ENCODE measurements at places on chromosomes 2 and 18.

- H3K27ac ChIP-seq = no peak overlapping the region
- DNase-seq = no peak
- no peaks in the 10 kb centered on the region for H3K4me1 ChIP-seq
- no peak overlapping the region for H3K4me3 ChIP-seq
- peaks cover 23% of the 10 kb centered on the region for H3K27me3 ChIP-seq
These were observed 35.4 kb downstream of the INSIG2 start for GRCh38 chr2:118123561-118124232.

DNA sequence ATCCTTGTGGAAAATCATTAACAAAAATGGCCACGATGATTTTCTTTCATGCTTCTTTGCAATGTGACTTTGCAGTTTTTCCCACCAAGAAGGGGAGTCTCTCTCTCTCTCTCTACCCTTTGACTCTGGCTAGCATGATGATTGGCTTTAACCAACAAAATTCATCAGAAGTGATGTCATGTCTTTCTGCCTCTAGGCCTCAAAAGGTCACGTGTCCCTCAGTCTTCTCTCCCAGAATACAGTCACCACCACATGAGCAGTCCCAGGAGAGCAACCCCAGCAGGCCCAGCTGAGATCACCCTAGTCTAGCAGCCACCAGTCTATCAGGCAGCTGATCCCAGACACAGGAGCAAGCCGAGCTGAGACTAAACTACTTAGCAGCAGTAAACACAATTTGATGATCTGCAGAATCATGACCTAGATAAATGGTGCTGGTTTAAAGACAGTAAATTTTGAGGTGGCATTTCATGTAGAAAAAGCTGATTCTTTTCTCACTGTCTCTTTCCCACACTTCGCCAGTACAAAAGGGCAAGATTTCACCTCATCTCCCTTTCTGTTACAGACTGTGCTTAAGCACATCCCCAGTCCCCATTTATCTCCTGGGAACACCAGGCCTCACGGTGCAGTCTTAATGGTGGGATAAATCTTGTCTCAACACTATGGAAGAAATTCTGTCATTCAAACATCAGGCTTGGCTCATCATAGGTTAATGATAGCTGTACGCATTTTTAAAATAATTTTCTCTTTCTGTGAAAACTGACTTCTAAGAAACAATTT is 132.7 kb downstream of the SCG2 start:
- H3K36me3 ChIP-seq = no peaks in the 10 kb centered on the region
- DNase-seq = no peak
- H3K27ac ChIP-seq = no peak overlapping the region

- H3K36me3 ChIP-seq = peaks cover 75% of the 10 kb centered on the region
- H3K4me3 ChIP-seq = no peak overlapping the region
- peak overlapping the region; percentile 14 for H3K27ac ChIP-seq
- peaks cover 73% of the 10 kb centered on the region for H3K4me1 ChIP-seq
- no peaks in the 10 kb centered on the region for H3K27me3 ChIP-seq
These were observed 60.6 kb downstream of the BCL2 start for GRCh38 chr18:63258749-63259566.

GRCh38 chr18:13558790-13559189 is 167.6 kb downstream of the FAM210A start:
- no peak overlapping the region for H3K4me3 ChIP-seq
- DNase-seq = peak; percentile 36
- no peaks in the 10 kb centered on the region for H3K36me3 ChIP-seq
- H3K4me1 ChIP-seq = peaks cover 39% of the 10 kb centered on the region

- DNase-seq = no peak
- H3K27ac ChIP-seq = no peak overlapping the region
- H3K4me3 ChIP-seq = no peak overlapping the region
These were observed 441.4 kb downstream of the NBAS start for GRCh38 chr2:15119722-15120175.

DNA sequence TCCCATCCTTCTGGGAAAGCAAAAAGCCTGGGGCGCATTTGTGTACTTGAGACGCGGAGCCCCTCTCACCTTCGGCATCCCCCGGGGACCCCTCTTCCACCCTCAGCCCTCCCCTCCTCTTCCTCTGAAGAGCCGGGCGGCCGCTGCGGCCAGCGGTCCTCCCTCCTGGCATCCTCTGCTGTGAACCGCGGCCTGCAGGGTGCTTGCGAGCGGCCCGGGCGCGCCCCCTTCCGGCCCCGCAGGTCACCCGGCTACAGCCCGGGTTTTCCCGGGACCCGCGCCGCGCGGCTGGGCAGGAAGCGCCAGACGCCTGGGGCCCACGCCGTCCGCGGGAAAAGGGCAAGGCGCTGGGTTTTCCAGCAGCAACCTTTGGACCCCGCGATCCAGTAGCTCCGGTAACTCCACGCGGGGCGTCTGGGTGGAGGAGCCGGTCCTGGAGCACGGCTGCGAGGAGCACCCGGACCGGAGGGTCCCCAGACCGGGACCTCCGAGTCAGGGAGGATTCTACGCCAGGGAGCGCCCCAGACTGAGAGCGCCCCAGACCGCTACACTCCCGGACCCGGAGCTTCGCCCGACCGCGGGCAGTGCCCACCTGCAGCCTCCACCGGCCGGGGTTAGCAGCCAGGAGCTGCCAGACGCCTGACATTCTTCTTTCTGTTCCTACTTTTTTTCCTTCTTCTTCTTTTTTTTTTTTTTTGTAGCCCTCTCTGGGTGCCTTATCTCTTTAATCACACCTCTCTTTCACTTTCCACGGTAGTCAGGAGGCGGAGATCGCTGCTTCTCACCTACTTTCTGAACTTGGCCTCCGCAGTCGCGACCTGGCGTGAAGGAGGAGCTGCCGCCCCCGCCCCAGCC is at the start of gene IL18R1:
TSS of gene IL18R1 (plus strand) at position 271 of the 855 bp plus-strand sequence. CDS start 6,865 bp downstream, outside the sequence.
- H3K36me3 ChIP-seq = peaks cover 14% of the 10 kb centered on the region
- peak within 1 kb of the TSS; percentile 92 for H3K27ac ChIP-seq
- peaks cover 4% of the 10 kb centered on the region for H3K27me3 ChIP-seq
- DNase-seq = peak; percentile 78
- H3K4me3 ChIP-seq = peak within 1 kb of the TSS; percentile 98
